Stimulated activated CD8-positive, alpha-beta memory T cell treated with anti-CD3 and anti-CD28 coated beads, Interleukin-4, amount 100 ng/mL, for 1 hour (primary cell): ENCODE measurements at places on chromosomes 2 and 18.

DNA sequence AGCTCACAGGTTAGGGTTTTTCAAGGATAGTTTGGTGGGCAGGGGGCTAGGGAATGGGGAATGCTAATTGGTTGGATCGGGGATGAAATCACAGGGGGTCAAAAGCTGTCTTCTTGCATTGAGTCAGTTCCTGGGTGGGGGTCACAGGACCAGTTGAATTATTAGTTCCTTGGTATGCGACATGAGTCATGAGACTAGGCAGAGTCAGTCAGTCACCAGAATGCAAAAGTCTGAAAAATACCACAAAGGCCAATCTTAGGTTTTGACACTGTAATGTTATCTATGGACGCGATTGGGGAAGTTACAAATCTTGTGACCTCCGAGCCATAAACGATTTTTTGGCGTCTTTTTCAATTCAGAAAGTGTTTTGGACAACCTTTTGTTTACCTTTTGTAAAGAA, 101.2 kb downstream of the ZNF519 start:
- no peak for DNase-seq

- no peak for DNase-seq
These were observed 59.2 kb downstream of the RBMS1 start for GRCh38 chr2:160434254-160434948.

DNA sequence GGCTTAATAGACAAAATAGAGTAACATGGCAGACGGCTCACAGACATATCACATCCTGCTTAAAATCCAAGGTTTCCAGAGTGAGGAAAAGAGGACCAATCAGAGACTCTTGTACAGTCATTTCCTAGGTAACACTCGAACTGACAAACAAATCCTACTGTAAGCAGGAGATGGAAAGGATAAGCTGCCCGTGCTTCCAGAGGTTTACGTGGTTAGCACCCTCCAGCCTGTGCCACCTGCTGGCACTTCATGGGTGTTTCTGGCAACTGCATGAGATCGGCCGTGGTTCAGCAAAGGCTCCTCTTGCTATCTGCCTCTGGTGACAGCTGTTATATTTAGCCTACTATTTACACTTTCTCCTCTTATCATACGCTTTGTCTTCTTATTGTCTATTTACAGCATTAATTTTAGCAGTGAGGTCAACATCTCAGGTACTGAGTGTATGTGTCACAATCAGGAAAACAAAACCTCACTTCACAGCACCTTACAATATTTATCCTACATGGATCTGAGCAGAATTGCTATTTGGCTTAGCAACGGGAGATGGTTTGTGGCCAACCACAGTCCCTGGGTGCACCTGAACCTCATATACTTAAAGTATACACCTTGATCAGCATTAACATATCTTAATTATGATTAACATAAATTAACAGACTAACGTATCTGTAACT, 226.9 kb downstream of the TMEM163 start:
- DNase-seq: no peak

GRCh38 chr18:48486754-48487153, 52.1 kb upstream of the CTIF start:
- DNase-seq: no peak

- no peak for DNase-seq
These were observed 54.2 kb downstream of the CERS6 start for GRCh38 chr2:168510125-168510756.

GRCh38 chr2:189613077-189613636, 32.6 kb upstream of the SLC40A1 start:
- DNase-seq: no peak

DNA sequence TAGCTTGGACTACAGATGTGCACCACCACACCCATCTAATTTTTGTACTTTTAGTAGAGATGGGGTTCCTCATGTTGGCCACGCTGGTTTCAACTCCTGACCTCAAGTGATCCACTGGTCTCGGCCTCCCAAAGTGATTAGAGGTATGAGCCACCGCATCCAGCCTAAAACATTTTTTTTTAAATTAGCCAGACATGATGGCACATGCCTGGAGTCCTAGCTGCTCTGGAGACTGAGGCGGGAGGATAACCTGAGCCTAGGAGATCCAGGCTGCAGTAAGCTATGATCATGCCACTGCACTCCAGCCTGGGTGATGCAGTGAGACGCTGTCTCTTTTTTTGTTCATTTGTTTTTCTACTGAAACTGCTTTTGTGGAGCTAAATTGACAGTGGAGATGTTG, 64.6 kb upstream of the ATG16L1 start:
- DNase-seq: no peak

DNA sequence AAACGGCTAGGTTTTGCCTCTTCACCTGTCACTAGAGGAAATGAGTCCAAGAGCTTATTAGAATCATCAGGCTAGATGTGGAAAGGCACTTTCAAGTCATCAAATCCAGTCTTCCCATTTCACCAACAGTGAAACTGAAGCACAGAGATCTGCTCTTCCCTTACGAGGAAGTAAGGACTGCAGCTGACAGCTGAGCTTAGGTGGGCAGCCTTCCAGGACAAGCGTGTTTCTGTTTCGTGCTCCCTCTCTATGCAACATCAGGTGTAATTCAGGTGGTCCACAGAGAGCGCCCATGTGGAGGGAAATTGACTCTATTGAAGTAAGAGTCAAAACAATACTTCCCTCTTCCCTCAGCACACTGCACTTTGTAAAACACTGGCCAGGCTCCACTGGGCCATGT, 5.5 kb downstream of the CYRIA start:
- DNase-seq: no peak

DNA sequence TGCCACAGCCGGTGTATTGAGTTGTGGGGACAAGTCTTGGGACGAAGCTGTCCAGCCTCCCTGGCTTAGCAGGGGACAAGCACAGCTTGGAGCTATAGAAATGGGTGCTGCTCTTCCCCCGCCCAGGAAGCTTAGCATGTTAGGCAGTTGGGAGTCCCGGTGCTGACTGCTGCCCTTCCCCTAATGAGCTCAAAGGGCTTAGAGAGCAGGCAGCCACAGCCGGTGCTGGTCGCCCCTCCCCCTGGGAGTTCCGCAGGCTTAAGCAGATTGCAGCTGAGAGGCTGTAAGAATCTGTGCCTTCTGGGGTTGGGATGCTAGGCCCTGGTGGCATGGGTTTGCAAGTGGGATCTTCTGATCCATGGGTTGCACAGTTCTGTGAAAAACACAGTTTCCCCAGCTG, 237.3 kb downstream of the DCDC2C start:
- no peak for DNase-seq

DNA sequence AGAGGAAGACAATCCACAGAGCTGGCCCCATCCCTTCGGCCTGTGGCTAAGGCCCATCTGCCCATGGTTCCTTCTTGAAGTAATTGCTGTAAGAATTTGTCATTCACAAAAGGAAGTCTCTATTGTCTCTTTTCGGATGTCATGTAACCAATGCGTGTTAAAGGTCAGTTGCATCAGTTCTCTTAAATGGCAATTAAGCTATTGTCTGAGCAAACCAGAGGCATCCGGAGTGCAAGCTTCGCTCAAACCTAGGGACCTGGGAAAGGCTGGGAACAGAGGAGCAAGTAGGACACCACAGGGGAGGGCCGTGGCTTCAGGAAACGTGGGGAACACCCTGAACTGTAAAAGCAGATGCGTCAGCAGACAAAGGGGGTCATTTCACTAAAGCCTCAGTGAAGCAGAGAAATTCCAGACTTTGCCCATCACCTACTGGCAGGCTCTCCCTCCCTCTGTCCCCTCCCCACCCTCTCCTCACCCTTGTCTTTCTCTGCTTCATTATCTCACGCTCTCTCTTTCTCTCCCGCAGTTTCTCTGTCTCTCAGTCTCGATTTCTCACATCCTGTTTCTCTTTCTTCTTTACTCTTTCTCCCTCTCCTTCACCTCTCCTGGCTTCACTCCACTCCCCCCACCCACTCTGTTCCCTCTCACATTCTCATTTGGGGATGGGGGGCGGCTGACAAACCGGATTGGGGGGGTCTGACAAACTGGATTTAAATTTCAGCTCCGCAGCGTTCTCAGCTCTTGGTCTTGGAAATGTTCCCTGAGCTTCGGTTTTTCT, 204.6 kb upstream of the TNP1 start:
- no peak for DNase-seq

- no peak for DNase-seq
These were observed 87.9 kb upstream of the TTN start for GRCh38 chr2:178895171-178895570.

DNA sequence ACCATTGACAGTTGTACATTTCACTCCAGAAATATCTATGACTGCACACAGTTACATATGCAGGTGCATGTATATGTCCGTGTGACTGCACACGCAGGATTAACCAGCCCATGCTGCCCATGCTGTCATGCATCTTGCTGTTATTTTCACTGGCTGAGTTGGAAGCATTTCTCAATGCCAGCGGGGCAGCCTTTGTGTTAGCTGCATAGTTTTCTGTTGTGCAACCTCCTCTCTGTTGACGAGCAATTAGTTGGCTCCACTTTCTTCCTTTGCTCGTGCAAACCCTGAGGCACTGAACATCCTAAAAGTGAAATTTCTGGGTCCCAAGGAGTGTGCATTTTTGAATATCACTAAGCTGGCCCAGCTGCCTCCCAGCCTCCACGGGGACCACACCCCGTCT, 133.4 kb upstream of the GLI2 start:
- no peak for DNase-seq

DNA sequence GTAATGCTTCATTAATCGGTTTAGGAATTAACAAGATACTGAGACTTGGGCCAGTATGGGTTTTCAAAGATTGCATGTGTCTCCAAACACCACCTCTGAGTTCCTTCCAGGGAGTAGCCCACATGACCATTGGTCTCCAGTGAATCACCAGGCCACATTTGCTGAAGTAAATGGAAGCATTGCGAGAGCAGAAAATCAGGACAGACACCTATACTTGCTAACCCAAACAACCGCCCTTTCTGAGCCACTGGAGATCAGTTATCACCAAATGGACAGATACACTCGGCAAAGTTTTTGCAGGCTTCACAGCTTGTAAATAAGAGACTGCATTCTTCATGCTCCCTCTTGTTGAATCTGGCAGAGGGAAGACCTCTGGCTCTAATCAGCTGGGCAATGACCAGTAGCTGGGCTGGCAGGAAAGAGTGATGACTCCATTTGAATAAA, 40.9 kb downstream of the GATA6 start:
- DNase-seq: no peak

DNA sequence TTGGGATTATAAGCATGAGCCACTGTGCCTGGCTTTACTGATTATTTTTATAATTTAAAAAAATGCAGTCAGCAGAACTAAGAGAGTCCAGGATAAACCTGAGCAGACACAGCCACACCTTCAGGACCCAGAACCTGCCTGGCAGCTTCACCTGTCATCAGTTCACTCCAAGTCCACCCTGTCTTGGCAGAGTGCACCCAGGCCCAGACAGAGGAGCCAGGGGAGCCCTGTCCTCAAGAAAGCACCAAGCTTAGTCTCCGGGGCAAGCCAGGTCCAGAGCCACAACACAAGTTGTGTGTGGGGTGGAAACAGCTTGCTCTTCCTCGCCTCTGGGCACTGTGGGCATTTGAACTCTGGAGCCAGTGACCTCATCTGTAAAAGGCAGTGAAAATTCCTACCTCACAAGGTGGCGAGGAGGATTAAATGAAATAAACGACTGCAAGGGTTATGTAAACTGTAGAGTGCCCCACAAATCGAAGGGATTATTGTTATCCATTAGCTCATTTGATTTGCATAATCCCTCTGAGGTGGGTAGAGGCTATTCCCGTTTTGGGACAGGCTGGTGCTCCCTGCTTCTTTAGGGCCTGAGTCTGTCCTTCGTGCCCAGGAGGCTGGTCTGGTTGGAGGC, 24.7 kb downstream of the MYCN start:
- DNase-seq: no peak

DNA sequence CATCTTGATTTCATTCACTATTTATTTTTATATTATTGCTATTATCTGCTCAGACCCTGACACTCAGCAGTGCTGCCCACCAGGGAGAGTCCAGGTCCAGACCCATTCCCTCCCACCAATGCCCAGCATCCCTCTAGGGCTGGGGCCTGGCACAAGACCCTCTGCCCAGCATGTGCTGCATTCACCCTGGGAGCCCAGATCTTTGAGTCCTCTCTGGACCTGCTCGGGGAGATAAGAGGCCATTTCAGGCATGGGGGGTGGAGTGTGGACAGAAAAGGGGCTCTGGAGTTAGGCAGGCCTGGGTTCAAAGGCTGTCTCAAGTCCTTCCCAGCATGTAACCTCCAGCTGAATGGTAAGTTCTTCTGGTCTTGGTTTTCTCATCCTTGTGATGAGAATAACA, 209.6 kb downstream of the CYP26B1 start:
- no peak for DNase-seq

DNA sequence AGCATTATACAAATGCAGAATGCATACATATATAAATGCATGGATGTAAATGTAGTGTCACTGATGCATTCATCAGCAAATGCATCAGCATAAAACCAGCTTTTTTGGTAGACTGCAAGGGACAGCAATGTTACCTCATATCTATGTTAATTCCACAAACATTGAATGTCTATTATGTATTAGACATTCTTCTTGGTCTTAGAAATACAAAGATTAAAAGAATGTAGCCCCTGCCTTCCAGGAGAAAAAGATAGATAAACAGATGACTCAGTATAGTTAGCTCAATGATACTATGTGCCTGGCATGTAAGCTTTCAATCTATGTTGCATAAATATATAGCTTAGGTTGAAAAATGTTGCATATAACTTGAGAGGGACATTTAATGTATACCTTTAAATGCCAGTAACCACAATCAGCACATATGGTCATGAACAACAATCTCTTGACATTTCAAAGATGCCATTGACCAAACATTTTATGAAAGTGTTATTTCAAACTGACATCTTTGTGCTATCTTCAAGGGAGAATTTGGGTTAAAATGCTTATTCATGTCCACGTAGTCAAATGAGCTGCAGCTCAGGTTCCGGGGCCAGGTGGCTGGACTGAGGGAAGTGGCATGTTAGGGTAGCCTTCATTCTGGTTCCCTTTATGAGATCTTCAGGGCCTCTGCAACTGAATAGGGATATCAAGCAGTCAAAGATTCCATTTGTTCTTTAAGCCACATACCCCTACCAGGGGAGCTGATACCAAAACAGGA, 45.2 kb upstream of the GCG start:
- no peak for DNase-seq

- DNase-seq: no peak
These were observed 68.1 kb downstream of the SDC1 start for GRCh38 chr2:20156836-20157192.

- DNase-seq: no peak
These were observed 184.3 kb downstream of the TTC32 start for GRCh38 chr2:19717446-19717845.

DNA sequence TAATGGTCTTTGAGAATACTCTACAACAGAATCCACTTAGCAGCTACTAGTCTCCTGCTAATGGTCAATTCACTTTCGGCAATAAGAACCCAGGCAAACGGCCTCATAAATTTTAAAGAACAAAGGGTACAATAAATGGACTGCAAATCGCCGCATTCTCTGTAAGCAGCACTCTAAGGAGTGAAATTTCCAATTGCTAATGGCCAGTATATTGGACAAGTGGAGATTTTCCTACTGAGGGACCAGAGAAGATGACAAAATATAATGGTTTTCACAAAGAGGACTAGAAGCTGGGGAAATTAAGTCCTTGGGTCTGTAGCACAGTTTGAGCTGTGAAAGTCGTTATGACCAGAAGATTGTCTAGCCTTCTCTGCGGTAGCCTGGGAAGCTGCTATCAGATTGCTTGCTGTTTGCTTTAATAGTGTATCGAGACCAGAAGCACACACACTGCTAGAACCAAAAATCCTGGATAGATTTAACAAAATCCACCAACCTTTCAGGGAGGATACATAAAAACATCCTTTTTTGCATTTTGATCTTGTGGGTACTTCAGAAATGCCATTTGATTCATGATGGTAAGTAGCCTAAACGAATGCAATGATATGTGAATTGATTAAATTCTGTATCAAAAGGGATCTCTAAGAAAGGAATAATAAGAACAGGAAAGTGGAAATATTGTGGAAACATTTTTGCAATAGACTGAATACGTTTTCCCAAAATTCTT, 53.6 kb upstream of the ATP8B1 start:
- DNase-seq: no peak
